ENCODE measurements at places on chromosomes 16 and 17.

GRCh38 chr16:79519448-79519847 is 81.1 kb downstream of the MAF start:
- no peak for DNase-seq

GRCh38 chr16:79047337-79047736 is 553.2 kb downstream of the MAF start:
- no peak for DNase-seq

GRCh38 chr17:41141361-41141760 is 1.0 kb upstream of the KRTAP4-6 start:
- no peak for DNase-seq

DNA sequence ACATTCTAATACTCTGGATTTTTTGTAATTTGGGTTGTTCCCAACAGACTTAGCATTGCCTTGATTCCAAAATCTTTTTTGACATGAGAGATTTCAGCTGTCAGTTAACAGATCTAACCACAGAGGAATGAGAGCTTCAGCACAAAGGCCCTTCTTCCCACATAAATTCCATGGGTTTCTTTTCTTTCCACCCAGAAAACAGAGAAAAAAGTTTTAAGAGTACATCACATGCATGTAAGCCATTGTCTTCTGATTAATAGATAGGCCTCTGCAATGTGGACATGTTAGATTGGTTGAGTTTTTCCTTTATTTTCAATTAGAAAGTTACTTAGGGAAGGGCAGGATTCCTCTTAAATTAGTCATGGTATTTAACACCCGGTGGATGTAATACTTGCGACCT is 939 bp downstream of the MYH8 start:
- DNase-seq: no peak

GRCh38 chr17:61828694-61829093 is 34.6 kb downstream of the BRIP1 start:
- DNase-seq: no peak
